ENCODE measurements at places on chromosomes 16 and 17.

DNA sequence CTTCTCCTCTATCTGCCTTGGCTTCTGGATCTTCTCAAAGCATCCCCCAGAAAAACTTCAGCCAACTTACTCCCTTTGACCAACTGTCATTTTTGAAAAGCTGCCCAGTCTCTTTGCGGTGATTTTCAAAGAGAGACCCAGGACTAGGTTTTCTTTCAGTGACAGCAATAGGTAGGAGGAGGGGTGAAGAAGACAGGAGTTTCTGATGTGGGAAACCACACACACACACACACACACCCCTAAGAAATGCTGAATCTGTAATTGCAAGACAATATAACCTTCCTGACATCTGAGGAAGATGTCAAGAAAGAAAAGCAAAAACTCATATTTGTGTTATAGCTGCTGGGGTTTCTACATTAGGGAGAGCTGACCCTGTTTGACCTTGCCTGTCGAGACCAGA, 5.2 kb downstream of the FAM20A start:
- no peak for DNase-seq

- no peak for DNase-seq
Measured at GRCh38 chr17:17341452-17341851, 38.3 kb downstream of the NT5M start.

DNA sequence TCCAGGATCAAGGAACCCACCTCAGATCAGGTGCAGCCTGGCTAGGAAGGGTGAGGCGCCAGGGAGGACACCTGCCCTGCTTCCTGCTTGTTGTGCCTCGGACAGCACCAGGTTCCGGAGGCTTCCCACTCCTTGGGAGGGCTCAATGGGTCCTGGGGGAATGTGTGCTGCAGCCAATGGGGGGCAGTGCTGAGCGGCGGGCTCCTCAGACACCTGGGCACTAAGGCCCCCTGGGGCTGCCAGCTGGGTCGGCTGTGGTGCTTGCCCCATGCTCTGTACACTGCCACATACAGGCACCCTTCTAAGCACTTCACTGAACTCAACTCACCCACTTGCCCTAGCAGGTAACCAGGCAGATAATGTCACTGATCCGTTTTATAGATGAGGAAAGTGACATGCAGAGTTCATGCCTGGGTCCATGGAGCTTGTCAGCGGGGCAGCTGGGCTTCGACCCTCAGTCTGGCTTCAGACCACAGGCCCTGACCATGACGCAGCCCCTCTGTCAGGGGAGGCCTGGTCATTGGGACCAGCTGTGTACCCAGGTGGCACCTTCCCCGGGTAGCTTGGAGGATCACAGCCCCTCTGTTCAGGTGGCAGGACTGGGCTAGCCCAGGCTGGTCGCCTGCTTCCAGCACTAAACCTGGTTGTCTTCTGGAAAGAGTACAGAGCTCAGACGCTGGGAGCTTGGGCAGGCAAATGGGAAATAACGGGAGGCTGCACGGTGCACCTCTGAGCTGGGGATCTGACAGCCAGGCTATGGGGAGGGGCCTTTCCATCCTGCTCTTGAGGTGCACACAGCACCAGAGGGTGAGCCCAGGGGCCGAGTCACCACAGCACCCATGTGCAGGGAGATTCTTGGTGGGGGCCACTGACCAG, 8.2 kb downstream of the FN3K start:
- DNase-seq: no peak

DNA sequence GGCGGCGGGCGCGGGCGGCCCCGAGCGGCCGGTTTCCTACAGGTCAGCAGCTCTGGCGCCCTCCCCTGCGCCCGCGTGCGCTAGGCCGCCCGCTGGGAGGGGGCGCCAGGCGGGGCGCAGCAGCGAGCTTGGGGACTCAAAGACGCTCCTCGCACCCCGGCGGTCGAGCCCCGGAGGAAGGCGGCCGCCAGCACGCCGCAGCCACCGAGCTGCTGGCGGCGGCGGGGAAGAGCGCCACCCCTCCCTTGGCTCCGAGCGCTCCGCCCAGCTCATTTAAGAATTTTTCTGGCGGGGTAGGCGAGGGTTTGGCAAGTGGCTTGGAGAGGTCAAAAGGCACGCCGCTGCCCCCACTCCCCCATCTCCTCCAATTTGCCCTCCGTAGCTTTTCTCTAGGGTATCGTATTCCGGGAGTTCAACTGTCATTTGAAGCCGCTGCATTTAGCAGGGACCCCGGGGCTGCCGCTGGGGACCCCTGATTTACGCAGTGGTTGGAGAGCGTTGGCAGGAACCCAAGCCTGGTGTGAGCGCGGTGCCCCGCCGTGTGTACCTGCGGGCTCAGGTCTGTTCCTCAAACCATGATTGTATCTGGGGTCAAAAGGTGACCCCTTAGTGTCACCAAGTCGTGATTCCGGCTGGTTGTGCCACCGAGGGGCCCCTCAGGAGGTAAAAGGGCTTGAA, 59.5 kb upstream of the GSE1 start:
- no peak for DNase-seq

GRCh38 chr16:56841233-56841632, 23.8 kb upstream of the SLC12A3 start:
- DNase-seq: no peak

DNA sequence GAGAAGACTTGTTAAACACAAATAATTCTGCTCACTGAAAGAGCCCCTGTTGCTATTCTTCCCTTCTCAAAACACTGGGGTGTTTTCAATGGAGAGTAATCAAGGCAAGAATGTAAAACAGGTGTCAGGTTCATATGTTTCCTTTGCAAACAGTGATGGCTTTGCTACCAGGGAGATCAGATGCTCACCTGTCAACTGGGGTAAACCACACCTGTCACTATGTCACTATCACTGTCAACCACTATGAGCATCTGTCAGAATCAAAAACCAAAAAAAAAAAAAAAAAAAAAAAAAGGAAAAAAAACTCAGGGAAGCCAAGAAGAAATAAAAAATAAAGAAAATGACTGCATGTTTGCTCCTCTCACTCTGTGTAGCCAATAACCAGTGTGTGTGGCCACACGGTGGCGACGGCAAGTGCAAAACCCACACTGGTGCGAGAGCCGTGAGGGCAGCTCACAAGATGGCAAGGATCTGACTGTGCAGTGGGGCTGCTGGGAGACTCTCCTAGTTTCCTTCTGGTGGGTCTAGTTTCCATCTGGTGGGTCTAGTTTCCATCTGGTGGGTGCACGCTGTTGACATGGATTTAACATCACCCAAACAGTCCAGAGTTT, 22.7 kb downstream of the USP22 start:
- DNase-seq: no peak

DNA sequence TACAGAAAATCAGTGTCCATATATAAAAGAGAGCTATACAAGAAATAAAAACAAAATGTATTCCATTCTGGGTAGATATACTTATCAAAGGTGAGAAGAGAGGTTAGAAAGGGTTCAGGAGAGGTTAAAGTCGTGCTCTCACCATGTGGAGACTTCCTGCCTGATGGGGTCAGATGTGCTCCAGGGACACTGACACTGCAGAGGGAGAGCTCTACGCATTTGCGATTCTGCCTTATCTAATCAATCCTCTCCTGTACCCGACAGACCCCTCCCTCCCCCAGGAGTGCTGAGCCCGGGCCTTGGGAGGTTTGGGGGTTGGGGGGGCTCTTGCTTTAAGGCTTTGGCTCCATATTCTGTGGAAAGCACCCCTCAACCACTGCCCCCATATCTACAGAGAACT, 16.6 kb upstream of the SLC5A11 start:
- no peak for DNase-seq

GRCh38 chr17:82386255-82386831, 14.8 kb downstream of the UTS2R start:
- no peak for DNase-seq

GRCh38 chr16:16778332-16778731, 399.4 kb downstream of the NPIPA7 start:
- DNase-seq: no peak

DNA sequence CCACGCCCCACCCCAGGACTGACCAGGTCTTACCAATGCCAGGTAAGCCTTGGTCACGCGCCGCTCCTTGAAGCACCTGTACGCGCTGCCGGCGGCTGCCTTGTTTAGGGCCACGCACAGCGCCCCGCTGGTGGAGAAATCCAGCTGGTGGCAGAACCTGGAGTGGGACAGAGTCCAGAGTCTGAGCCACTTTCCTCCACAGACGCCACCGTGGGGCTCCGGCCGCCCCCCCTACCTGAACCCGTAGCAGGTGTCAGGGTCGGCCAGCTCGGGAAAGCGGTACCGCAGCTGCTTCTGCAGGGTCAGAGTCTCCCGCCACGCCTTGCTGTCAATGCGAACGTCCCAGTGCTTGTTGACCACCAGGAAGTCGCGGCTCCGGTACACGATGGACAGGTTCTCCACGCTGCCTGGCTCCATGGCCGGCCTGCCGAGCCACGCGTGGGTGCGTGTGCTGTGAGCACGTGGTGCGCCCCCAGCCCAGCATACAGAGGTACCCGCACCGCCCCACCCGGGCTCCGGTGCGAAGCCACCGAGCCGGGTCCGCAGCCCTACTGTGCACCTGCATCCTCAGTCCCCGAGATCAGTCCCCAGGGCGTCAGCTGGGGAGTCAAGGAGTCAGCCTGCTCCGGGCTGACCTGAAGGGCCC, 737 bp downstream of the RPUSD1 start:
- DNase-seq: no peak

Data from esophagus squamous epithelium (tissue), 5 donors.